Spleen (tissue), 13 donors: ENCODE measurements at places on chromosomes 3 and 15. TPM values are rescaled to one million over a fixed set of nuclear protein-coding genes. Genes with fewer than 3 reads are reported as not detected.

Gene DNAJC17
- total RNA-seq = 29.6 TPM

Gene DNAJB11
- total RNA-seq = 56.0 TPM

Gene IQGAP1
- 261 TPM for total RNA-seq

DNA sequence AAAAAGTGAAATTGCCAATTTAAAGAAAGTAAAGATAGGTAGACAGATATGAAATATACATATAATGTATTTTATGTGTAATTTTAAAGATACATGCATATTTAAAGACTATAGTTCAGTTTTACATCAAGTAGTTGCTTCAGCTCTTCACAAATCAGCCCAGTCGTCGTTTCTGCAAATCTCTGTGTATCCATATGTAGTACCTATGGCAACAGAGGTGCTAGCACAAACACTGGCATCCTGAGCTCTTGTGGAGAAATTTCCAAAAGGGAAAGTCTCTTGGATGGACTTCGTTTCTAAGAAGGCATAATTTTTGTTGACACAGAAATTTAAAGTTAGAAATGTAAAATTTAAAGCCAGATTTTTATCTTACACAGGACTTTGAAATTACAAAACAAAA lies 1284.7 kb downstream of the ROBO1 start:
- H3K27me3 ChIP-seq = no peaks in the 10 kb centered on the region
- no peaks in the 10 kb centered on the region for H3K36me3 ChIP-seq
- no peak for DNase-seq
- H3K4me1 ChIP-seq = no peaks in the 10 kb centered on the region
- no peak overlapping the region for H3K27ac ChIP-seq

Gene ISL2
- total RNA-seq = 0.32 TPM

- peaks cover 9% of the 10 kb centered on the region for H3K36me3 ChIP-seq
- peaks cover 98% of the 10 kb centered on the region for H3K27me3 ChIP-seq
- peak within 1 kb of the TSS; percentile 66 for H3K4me3 ChIP-seq
Measured at GRCh38 chr3:128492671-128493569, at the start of gene GATA2. Gene GATA2, minus strand, starts transcription at chr3:128493201. Its CDS starts 6,170 bp downstream, at chr3:128487031.

DNA sequence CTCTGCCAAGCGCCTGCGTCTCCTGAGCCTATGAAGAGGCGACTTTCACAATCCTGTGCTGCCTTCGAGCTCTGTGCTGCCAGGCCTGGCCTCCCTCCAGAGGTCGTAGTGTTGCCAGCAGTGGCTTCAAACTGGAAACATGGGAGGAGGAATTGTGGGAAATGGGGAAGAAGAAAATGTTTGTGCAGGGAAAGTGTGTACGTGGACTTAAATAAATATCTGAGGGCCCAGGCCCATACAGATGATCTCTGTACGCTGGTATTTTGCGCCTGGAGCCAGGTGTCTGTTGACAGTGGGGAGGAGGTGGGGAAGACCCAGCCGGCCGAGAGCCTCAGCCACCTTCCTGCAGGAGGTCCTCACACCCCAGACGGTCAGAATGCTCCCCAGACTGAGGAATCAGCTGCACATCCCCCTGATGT lies 44.6 kb downstream of the ZBTB38 start:
- H3K36me3 ChIP-seq = no peaks in the 10 kb centered on the region
- H3K27me3 ChIP-seq = no peaks in the 10 kb centered on the region
- DNase-seq = no peak
- no peak overlapping the region for H3K4me3 ChIP-seq
- H3K27ac ChIP-seq = peak overlapping the region; percentile 86

Gene GOLGA8Q
- 1.3 TPM for total RNA-seq
